ENCODE measurements at places on chromosomes 7 and 10.

DNA sequence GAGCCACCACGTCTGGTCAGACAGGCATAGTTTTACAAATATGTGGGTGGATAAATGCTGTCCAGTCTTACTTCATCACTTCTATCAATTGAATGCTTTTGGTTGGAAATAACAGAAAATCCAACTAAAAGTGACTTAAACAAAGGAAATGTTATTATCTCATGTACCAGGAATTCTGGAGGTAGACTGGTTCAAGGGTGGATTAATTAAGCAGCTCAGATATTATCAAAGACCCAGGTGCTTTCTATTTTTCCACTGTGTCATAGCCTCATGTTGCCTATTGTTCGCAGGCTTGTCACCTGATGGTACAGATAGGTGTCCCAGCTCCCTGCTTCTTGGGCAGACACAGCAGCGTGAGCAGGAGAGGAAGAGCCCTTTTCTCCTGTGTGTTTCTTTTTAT, 156.1 kb upstream of the CTBP2 start:
- DNase-seq: no peak

DNA sequence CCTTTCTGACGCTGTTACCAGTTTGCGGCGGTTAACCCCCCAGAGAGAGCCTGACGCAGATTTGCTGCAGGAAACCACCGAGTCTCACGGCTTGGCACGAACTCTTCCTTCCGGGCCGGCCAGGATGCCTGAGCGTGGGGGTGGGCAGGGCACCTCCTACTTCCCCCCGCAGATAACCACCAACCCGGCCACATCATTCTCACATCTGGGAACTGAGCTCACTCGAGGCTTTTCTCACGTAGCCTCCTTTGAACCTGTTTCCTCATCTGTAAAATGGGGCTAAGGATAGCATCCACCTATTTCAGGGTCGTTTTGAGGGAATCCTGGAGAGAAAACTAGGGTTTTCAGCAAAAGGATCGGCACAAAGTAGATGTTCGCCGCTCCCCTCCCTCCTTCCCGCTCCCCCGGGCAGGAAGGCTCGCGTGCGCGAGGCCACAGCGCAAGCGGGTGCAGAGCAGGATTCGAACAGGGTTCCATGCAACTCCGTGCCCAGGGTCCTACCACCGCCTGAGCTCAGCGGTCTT, 23.6 kb downstream of the DDIT4 start:
- DNase-seq: peak; percentile 89

DNA sequence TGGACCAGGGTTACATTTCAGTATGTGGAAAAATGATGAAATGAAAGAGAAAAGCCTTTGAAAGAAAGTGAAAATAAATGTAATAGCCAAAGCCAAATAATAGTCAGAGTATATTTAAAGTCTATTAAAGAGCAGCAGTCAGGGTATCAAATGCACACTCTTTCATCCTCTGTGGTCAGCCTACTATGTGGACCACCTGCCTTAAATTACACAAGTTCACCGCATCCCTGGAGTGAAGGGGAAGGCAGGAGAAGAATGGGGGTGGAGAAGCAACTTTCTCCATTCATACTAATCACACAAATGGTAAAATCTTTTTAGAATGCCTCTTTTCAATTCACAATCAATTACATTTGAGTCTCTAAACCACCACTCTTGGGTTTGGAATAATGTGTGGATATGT, 16.0 kb downstream of the TWIST1 start:
- no peak for DNase-seq

GRCh38 chr7:70761711-70762328, 370.1 kb upstream of the GALNT17 start:
- DNase-seq: no peak

GRCh38 chr10:11898372-11899066, 75.4 kb downstream of the PROSER2 start:
- peak; percentile 25 for DNase-seq

DNA sequence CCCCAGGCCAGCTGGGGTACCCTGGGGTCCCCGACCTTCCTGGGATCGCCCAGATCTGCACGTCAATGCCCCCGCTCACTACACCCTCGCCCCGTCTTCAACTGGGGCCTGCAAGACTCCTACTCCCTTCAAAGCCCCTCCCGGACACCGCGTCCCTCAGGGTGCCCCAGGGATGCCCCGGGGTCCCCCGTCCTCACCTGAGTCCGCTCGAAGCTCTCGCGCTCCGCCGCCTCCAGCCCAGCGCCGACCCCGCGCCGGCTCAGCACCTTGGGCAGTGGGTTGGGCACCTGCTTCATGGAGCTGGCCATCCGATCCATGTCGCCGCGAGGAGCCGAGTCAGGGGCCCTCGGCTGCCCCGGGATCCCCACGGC, at the start of gene HIP1:
HIP1 (minus strand) TSS at position 338 of the 371 bp plus-strand sequence; CDS start at position 317, 21 bp downstream.
- no peak for DNase-seq

DNA sequence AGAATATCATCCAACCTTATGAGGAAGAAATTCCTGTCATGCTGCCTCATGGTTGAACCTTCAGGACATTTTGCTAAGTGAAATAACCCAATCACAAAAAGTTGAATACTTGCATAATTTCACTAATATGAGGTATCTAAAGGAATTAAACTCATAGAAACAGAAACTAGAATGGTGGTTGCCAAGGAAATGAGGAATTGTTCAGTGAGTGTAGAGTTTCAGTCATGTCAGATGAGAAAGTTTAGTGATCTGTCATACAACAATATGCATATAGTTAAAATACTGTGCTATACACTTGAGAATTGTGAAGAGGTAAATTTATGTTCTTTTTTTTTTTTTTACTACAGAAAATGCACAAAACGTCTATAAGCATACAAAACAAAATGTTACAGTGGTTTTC, 60.7 kb downstream of the R3HCC1L start:
- no peak for DNase-seq

DNA sequence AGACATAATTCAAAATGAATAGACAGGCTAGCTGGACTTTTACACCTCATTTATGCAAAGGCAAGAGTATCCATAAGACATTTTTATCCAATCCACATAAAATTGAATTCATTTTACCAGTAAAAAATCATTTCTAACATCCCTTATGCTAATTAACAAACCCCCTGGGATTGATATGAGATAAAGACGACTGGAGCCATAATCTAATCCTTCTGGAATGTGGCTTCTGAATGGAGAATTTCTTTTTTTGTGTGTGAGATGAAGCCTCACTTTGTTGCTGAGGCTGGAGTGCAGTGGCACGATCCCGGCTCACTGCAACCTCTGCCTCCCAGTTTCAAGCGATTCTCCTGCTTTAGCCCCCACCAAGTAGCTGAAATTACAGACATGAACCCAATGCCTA, 90.4 kb downstream of the AKR1D1 start:
- no peak for DNase-seq

GRCh38 chr7:27148031-27148755, 619 bp upstream of the HOXA6 start:
- no peak for DNase-seq

- DNase-seq: no peak
Observed at GRCh38 chr7:40680657-40681056, 545.9 kb downstream of the SUGCT start.

GRCh38 chr10:3213208-3213607, 40.6 kb upstream of the PITRM1 start:
- DNase-seq: no peak

- DNase-seq: no peak
Observed at GRCh38 chr10:31393844-31394243, 74.8 kb downstream of the ZEB1 start.

GRCh38 chr10:21524131-21524525, 1.4 kb downstream of the SKIDA1 start:
- DNase-seq: no peak

DNA sequence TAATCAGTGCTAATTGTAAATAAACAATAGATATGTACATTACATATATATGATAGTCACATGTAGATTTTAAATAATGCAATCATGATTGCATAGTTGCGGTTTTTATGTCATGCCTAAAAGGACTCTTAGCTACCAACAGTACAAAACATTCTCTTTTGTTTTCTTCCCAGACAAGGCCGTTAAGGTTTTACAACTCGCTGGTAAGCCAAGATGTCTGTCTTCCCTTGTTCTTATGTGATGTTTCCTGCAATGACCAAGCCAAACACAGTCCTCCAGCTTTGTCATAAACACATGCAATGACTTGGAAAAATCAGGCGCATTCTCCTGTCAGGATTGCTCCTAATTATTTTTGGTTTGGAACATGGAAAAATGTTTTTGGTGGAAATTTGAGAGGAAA, 192.3 kb upstream of the GLI3 start:
- DNase-seq: no peak

GRCh38 chr10:30774261-30774660, 144.7 kb upstream of the LYZL2 start:
- no peak for DNase-seq

DNA sequence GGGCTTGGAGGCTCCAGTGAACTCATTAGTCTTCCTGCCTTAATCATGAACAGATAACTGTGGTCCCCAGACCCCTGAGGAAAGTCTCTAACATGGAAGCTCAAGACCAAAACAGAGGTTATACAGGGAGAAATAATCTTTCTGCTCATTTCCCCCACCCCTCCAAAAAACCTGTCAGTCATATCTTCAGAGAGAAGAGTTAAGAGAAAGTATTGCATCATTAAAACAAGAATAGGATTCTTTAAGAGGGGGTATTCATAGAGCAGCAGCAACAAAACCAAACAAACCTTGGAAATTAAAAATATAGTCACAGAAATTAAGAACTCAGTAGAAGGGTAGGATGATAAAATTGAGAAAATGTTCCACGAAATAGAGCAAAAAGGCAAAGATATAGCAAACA, 7.6 kb downstream of the CLEC2L start:
- DNase-seq: no peak

DNA sequence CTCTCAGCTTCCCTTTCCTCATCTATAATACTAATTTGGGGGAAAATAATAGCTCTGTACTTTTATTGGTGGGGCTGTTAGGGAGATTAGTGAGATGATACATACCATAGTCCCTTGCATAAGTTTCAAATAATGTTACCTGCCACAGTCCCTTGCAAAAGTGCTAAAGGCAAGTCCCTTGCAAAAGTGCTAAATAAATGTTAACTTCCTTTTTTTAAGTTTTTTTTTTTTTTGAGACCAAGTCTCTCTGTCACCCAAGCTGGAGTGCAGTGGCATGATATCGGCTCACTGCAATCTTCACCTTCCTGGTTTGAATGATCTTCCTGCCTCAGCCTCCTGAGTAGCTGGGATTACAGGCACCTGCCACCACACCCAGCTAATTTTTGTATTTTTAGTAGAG, 43.4 kb upstream of the SRGN start:
- DNase-seq: no peak

DNA sequence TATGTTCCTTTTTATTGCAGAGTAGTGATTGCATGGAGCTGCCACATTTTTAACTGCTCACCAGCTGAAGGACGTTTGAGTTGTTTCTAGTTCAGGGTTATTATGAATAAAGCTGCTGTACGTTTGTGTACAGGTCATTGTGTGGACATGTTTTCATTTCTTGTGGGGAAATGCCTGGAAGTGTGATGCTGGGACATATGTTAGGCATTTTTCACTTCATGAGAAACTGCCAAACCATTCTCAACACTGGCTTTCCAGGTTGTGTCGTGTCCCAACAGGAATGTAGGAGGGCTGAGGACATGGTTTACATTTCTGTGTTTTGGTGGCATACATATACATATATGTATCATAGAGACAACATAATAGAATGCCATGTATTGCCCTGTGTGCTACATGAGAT, 73.0 kb downstream of the NEURL1 start:
- no peak for DNase-seq

All from skeletal muscle cell (primary cell).